ENCODE measurements at places on chromosomes 2 and 18.

DNA sequence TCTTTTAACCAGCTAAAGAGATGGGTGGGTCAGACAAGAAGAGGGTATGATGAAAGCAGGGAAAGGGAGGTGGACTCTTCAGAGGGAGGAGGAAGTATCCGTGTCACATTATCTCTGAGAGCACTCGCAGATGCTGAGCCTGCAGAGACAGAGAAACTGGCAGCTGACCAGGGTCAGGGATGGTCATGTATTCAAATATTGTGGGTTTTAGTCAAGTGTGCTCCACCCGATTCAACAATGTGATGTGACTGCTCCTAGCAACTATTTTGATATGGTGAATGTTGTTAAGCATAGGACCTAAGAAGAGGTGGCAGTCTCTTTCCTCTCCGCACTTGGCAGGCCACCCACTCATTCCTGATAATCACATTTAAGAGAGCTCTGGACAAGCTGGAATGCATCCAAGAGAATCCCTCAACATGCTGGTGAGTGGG lies 1.3 kb upstream of the CLIP4 start:
- no peaks in the 10 kb centered on the region for H3K27me3 ChIP-seq
- no peak overlapping the region for H3K27ac ChIP-seq
- peak; percentile 57 for DNase-seq

- no peaks in the 10 kb centered on the region for H3K27me3 ChIP-seq
- DNase-seq, result no peak
- H3K27ac ChIP-seq, result no peak overlapping the region
- no peaks in the 10 kb centered on the region for H3K36me3 ChIP-seq
Observed at GRCh38 chr2:136128366-136128765, 10.4 kb upstream of the CXCR4 start.

GRCh38 chr2:39431592-39432316 lies 5.3 kb downstream of the MAP4K3 start:
- no peaks in the 10 kb centered on the region for H3K27me3 ChIP-seq
- H3K4me3 ChIP-seq, result no peak overlapping the region
- H3K4me1 ChIP-seq, result no peaks in the 10 kb centered on the region
- H3K27ac ChIP-seq, result no peak overlapping the region
- no peaks in the 10 kb centered on the region for H3K36me3 ChIP-seq
- no peak for DNase-seq

- H3K27me3 ChIP-seq, result peaks cover 56% of the 10 kb centered on the region
- peak within 1 kb of the TSS; percentile 42 for H3K4me3 ChIP-seq
- no peaks in the 10 kb centered on the region for H3K36me3 ChIP-seq
- peak; percentile 46 for DNase-seq
- H3K4me1 ChIP-seq, result peaks cover 4% of the 10 kb centered on the region
- peak within 1 kb of the TSS; percentile 73 for H3K27ac ChIP-seq
Observed at GRCh38 chr18:79395761-79396404, at the start of gene NFATC1. Gene NFATC1, plus strand, starts transcription at chr18:79395930. Its CDS starts 295 bp downstream, at chr18:79396225.

GRCh38 chr2:227228061-227228667 lies 63.7 kb downstream of the COL4A3 start:
- H3K4me3 ChIP-seq, result no peak overlapping the region
- peak; percentile 47 for DNase-seq
- H3K27me3 ChIP-seq, result no peaks in the 10 kb centered on the region
- no peaks in the 10 kb centered on the region for H3K4me1 ChIP-seq

DNA sequence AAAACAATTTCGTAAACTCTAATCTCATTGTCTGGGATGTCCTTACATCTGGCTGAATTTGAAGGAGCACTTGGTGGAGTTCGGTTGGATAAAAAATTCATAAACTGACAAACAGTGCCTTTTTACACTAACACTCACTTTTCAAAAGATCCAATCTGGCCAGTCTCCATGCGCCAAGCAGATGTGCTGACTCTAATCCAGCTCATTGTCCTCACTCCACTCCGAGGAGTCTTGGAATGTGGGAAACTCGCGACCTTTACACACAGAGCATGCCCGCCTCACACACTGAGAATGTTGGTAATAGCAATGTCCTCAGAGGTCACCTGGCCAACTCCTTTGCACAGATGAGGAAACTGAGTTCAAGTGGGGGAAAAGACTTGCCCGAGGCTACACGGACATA lies 66.8 kb downstream of the XDH start:
- H3K36me3 ChIP-seq, result no peaks in the 10 kb centered on the region
- DNase-seq, result no peak
- H3K4me3 ChIP-seq, result no peak overlapping the region
- H3K4me1 ChIP-seq, result no peaks in the 10 kb centered on the region
- no peaks in the 10 kb centered on the region for H3K27me3 ChIP-seq

- no peak overlapping the region for H3K4me3 ChIP-seq
- no peaks in the 10 kb centered on the region for H3K4me1 ChIP-seq
- H3K36me3 ChIP-seq, result no peaks in the 10 kb centered on the region
- no peaks in the 10 kb centered on the region for H3K27me3 ChIP-seq
- no peak overlapping the region for H3K27ac ChIP-seq
- DNase-seq, result no peak
Observed at GRCh38 chr2:63699549-63699839, 110.7 kb downstream of the MDH1 start.

DNA sequence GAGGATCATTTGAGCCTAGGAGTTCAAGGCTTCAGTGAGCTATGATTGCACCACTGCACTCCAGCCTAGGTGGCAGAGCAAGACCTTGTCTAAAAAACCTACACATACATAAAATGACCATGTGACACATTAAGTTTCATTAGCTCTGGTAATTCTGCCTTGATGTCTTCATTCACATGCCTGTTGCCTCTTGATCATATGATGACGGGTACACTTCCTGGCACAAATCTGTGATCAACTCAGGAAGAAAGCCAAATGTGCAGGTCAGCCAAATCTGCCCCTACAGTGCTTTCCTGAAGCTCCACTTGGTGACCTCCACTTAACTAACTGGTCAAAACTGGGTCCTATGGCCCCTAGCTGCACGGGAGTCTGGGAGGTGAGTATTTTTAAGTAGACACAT lies 54.4 kb upstream of the B3GNT7 start:
- no peak overlapping the region for H3K4me3 ChIP-seq
- H3K4me1 ChIP-seq, result no peaks in the 10 kb centered on the region
- H3K27me3 ChIP-seq, result no peaks in the 10 kb centered on the region
- no peak for DNase-seq
